ENCODE measurements at places on chromosomes 7 and 10. TPM values are rescaled to one million over a fixed set of nuclear protein-coding genes. Genes with fewer than 3 reads are reported as not detected.

The TMEM236 gene
- 0.55 TPM for total RNA-seq

The TBX20 gene
- not detected for total RNA-seq

The VSTM4 gene
- total RNA-seq: 8.5 TPM

The TMEM270 gene
- total RNA-seq: not detected

The LIPF gene
- not detected for total RNA-seq

The CCL24 gene
- total RNA-seq: 7.6 TPM

The CALHM1 gene
- not detected for total RNA-seq

DNA sequence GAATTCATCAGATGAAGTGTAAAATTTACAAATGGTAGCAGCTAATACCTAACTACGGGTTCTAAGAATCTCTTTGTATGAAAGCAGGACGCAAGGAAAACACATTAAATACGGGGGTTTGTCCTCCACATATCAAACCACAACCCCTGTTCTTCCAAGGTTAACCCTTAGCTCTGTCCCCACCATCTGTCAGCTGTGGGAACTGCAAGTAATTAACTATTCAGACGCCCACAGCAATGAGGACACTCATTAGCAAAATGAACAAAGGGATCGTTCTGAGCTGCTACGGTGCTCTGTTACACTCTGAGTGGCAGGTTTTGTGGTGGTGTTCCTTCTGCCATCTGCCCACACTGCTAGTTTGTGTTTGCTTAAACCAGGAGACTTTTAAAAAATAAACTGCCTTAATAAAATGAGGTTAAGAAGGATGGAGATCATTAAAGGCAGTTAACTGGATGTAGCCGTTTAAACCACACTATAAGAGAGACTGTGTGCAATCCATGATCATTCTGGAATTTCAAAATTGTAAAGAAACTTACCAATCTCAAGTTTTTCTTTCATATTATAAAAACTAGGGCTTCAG, 51.4 kb downstream of the C10orf67 start:
- DNase-seq: no peak

- no peak for DNase-seq
These were observed 232.0 kb downstream of the PAXIP1 start for GRCh38 chr7:154770962-154771361.

DNA sequence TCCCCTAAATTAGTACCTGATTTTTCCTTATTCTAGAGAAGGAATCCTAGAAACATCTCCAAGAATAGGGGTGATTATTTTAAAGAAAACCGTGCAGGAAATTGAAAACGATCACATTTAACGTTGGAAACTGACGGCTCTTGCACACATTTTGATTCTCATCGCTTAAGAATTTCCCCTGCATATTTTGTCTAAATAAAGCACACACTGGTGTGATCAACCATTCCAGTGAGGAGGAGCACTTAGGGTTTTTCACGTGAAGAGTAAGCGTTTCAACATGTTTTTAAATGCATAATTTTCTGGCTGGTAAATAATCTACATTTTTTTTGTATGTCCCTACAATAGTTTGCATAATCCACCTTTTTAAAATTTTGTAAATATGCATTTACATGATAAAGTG, 229.7 kb upstream of the PFKP start:
- no peak for DNase-seq

- no peak for DNase-seq
These were observed 13.9 kb downstream of the CREB3L2 start for GRCh38 chr7:137987968-137988367.

DNA sequence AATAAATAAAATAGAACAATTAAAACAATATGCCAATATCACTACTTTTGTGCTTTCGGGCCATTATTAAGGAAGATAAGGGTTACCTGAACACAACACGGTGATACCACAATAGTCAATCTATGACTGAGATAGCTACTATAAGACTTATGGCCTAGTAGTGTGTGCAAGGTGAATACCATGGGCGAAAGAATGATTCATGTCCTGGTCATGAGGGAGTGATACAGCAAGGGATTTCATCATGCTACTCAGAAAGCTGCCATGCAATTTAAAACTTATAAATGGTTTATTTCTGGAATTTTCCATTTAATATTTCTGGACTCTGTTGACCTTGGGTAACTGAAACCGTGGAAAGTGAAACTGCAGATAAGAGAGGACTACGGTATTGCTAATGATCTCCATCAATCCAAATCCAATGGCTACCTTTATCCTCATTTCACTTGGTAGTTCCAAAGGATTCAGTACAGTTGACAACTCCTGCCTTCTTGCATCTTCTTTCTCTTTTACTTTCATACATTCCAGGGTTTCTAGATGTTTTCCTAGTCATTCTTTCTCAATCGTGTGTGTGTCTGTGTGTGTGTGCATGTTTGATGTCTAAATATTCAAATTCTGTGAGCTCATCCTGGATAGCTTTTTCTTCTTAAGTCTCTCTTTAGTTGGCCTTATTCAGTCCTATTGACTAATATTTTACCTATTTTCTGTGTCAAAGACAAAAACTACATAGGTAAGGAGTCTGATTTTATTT, 100.5 kb upstream of the MAGI2 start:
- no peak for DNase-seq

GRCh38 chr7:46545790-46546189, 624.7 kb upstream of the IGFBP3 start:
- no peak for DNase-seq

DNA sequence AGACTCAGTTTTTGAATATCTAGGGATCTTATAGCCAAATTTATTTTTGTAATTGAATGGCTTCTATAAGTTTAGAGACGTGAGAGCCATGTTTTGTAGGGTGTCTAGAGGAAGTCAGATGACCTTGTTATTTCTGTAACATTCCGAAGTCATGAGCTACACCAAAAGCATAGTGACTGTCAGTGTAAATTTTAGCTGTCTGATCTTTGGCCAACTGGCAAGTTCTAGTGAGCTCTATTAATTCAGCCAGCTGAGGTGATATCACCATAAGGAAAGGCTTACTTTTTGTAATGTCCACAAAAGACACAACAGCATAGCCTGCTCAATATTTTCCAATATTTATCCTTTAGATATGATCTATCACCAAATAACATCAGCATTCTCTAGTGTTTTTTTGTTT, 9.9 kb upstream of the NT5C3A start:
- DNase-seq: no peak

DNA sequence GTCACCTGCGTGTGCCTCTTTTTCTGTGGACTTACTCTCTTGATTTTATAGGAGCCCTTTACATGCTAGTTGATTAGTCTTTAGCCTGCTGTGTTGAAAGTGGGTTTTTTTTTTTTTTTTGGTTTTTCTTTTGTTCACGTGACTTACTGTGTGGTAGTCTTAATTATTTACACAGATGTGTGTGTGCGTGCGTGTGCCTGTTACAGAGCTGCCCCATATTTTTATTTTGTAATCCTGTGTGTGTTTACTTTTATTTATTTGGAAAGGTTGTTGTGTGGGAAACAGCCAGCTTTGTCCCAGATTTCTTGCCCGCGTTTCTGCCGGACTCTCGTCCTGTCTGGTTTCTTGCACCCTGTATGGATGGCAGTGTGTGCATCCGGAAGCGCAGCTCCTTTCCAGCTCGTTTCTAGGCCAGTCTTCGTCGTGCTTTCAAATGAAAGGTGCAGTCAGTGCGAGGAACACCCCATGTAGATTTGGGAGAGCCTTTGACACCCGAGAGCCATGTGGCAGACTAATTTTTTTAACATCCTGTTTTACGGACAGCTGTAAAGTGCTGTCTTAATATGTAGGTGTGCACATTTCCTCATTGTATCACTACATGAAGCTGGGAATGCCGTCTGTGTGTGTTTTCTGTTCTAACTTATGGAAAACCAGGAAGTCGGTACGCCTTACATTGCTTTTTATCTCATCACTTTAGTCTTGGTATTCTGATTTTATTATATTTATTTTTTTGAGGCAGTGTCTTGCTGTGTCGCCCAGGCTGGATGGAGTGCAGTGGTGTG, 55.6 kb downstream of the DNAJB6 start:
- DNase-seq: peak; percentile 9

- no peak for DNase-seq
These were observed 73.8 kb downstream of the PAXIP1 start for GRCh38 chr7:154929006-154929726.

- peak; percentile 56 for DNase-seq
These were observed 31.5 kb downstream of the CREB3L2 start for GRCh38 chr7:137970253-137970975.

- no peak for DNase-seq
These were observed 3.9 kb upstream of the CD36 start for GRCh38 chr7:80634505-80634904.

DNA sequence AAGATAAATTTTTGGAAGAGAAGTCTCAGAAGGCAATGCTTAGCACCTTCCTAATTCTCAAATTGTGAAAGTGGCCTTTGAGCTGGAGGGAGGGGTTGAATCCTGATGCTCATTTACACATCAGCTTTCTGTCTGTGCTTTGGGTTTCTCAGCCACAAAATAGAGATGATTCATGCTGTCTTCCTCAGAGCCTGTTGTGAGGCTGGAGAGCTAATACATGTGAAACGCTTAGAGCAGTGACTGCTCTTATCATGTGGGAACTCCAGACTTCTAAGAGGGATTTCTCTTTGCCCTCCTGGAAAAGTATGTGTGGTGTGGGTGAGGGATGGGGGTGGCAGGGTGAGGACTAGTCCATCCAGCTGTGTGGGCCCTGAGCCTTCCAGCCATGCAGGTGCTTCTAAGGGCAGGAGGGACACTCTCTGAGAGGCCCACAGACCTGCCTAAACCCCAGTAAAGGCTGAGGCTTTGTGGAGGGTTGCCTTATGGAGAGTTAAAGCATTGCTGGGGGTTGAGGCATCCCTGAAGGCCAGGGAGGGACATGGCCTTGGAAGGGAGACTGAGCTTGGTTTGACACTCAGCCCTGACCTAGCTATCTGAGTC, 4.8 kb upstream of the EVX1 start:
- no peak for DNase-seq

DNA sequence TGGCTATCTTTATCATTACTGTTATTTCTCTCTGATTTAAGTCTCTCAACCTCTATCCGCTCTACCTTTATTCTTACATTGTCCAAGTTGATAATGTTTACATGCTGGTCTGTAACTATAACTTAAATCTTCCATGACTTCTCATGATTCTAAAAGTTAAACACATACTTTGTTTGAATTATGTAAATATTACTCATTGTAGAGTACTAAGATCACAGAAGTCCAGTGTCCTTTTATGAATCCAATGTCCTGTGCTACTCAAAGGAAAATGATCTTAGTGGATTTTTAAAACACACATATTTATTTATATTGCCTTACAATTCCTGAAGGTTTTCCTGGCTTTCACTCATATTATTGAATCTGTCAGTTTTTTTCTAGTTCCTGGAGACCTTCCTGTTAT, 70.9 kb downstream of the BBS9 start:
- DNase-seq: no peak

DNA sequence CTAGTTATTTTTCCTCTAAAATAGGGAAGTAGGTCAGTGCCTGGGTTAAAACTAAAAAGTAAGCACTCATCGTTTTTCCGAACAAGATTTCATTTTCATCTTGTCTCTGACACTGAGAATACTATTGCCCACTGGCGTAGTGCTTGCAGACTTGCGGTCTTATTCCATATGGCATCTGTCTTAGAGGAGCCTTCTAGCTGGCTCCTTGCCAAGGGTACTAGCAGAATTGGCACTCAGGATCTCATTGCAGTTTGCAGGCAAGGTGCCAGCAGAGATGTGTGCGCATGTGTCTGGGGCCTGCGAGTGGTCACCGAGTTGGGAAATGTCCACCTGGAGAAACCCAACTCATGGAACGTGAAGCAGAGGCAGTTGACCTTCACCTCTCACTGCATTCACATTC, 143.4 kb downstream of the CELF2 start:
- no peak for DNase-seq

- DNase-seq: no peak
These were observed 56.8 kb downstream of the AUTS2 start for GRCh38 chr7:69654849-69655707.

DNA sequence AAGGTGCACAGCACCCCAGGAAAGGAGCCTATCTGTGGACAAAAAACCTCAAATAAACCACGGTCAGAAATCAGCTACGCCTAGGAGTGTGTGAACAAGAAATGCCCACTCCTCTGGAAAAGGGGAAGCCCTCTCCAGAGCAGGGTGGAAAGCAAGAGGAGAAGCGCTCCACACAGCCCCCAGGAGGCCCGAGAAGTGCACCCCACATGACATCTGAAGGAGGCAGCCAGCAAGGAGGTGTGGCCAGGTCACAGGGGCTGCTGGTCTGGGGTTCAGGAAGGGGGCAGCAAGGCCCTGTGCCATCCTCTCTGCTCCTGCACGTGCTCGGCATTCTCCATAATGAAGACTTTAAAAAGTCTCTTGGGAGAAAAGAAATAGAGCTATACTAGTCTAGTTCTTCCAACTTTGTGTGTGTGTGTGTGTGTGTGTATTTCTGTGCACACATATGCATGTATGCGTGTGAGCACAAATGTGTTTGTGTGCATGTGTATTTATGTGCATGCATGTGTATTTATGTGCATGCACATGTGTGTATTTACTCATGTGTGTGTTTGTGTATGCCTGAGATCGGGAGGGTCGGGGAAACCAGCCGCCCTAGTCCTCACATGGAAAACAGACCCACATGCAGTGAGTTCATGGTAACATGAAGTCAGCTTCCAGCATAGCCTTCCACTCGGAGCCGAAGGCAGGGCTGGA, 76.5 kb downstream of the TNS3 start:
- DNase-seq: no peak

GRCh38 chr10:101839416-101840063, 4.1 kb downstream of the KCNIP2 start:
- DNase-seq: peak; percentile 93

DNA sequence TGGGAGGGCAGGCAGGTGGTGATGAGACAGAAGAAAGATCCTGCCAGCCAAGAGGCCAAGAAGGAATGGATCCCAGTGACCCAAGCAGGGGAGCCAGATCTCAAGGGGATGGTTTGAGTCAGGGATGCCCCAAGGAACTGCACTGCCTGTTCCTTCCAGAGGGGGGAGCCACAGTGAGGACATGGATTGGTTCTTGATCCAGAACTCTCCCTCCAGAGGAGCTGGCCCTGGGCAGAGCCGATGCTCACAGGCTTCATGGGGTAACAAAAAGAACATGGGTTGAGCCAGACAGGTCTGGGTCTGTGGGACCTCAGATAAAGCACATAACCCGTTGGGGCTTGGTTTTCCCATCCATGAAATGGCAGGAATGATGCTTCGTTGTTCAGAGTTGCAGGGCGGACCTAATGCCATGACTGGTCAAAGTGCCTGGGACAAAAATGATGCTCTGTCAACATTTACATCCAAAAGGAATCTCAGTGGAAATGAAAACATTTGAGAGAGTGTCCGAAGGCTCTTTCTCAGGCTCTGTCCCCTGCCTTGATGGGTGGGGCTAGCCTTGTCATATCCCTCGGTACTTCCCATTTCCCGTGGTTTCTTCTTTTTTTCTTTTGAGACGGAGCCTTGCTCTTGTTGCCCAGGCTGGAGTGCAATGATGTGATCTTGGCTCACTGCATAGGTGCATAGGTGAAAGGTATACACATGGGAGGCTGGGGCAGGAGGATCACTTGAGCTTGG, 4.7 kb upstream of the DENND2A start:
- no peak for DNase-seq

Data from upper lobe of left lung (tissue), 6 donors.